ENCODE measurements at places on chromosomes 5 and 9.

- no peak for DNase-seq
Observed at GRCh38 chr9:89985068-89985467, 380.3 kb downstream of the GADD45G start.

- no peak for DNase-seq
Observed at GRCh38 chr9:100600521-100601079, 22.7 kb downstream of the CAVIN4 start.

DNA sequence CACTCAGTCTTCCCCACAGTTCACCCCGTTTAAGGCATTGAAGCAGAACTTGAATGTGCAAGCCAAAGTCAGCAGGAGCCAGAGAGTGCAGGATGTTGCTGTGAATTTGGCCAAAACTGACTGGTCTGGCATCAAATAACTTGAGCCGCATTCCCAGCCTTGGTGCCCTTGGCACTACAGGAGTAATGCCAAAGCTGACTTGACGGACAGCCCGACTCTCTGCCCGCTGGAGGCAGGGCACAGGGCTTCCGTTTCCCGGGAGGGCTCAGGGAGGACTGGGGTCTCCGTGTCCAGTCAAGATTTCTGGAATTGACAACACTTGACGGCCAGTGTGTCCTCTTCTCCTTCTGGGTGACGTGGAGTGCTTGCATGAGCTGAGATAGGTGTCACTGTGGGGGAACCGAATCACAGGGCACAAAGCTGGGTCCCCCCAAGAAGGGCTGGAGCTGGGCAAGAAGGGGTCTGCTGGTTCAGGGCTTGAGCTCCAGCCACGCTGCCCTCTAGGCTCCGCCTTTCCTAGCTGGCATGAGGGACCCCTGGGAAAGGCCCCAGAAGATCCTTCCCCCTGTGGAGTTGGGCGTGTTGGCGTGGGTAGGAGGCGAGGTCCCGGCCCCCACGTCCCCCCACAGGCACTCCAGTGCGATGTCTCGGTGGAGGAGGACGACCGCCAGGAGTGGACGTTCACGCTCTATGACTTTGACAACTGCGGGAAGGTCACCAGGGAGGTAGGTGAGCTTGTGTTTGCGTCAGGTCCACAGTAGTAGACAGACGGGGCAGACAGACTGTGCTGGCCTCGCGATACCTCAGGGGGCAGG, 25.2 kb downstream of the NKD2 start:
- DNase-seq, result no peak

- DNase-seq, result no peak
Observed at GRCh38 chr9:88534456-88535225, at the start of gene NXNL2. Gene NXNL2, plus strand, starts transcription at chr9:88535178. Its CDS starts 257 bp downstream, at chr9:88535435.

All from NCI-H446 treated with DMSO at 0.1 percent for 48 hours (cell line).